ENCODE measurements at places on chromosomes 1 and 21.

GRCh38 chr21:43859747-43860214 is 5.2 kb upstream of the AGPAT3 start:
- DNase-seq = no peak

DNA sequence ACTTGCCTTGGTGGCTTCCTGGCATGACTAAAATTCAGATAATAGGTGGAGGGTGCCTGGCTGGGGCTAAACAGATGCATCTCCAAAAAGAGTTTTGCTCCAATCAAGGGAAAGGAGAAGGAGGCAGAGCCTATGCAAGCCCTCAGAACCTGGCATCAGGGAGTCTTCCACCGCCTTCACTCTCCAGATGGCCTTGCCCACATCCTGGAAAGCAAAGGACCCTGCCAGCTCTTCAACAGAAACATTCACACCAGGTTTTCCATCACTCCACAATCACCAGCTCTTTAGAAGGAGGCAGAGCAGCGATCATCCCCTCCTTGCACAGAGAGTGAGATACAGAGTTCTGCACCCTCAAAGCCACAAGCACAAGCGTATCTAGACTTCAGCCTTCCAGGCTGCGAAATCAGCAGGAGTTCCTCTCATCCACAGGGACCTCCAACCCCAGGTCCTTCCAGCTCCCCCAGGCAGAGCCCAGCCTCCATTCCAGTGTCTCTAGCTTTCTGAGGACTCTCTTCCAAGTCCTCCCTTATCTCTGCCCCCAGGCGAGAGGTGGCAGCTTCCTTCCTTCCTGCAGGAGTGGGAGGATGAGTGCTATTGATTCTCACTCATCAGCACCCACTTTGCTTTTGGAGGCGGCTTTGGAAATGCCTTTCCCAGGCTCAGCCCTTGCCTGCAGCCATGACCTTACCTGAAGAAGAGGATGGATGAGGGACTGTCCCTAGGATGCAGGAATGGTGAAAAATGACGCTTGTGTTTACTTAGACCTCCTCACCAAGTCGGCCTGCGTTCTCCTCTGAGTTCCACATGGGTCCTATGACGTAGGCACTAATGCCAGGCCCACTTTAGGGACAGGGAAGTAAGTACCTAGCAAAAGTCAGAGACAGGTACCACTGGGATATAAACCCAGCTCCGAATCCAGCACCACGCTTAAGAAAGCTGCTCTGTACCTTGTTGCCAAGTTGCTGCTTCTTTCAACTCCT is 75.4 kb downstream of the RIPK4 start:
- no peak for DNase-seq

DNA sequence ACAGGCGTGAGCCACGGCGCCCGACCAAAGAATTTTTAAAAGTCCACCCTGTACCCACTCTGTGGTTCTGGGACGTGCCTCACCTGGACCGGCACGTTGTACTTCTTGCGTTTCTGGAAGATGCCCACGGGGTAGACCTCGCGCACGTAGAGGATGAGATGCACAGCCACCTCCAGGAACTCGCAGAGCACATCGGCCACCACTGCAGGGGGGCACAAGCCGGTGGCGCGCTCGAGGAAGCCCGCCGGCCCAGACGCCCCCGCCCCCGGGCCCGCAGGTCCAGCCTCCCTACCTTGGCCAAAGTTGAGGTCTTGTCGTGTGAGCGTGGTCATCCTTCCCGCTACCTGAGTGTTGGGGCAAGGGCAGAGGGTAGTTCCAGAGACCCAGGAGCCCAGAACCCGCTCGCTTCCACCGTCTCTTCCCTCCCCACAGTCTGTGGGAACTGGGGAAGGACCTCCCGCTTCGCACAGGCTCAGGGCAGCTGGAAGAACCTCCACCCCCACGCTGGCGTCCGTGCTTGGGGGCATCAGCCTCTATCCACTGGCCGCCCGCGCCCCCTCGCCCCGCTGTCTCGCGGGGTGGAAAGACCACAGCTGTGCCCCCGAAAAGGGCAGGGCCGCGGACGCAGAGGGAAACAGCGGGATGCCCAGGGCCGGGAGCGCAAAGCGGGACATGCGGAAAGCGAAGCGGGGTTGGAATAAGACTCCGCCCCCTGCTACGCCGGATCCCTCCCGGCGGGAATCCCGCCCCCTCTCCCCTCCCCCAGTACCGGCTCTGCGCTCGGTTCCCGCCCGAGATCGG is 478 bp downstream of the MAD2L2 start:
- no peak for DNase-seq

DNA sequence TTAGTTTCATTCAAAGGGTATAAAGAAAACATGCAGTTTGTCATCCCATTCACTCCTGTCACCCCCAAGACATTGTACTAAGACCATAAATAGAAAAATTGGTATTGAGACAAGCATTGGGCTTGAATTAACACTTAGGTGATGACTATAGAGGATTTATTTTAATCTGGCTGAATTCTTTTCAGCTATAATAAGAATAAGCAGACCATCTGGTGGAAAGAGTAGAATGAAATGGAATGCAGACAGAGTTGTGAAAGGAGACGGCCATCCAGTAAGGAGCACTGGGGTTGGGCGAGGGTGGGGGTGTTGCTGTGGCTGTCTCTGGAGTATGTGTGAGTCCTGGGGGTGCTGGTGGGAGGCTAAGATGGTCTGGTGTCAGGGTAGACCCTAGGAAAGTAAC is 125.0 kb upstream of the IVNS1ABP start:
- no peak for DNase-seq

DNA sequence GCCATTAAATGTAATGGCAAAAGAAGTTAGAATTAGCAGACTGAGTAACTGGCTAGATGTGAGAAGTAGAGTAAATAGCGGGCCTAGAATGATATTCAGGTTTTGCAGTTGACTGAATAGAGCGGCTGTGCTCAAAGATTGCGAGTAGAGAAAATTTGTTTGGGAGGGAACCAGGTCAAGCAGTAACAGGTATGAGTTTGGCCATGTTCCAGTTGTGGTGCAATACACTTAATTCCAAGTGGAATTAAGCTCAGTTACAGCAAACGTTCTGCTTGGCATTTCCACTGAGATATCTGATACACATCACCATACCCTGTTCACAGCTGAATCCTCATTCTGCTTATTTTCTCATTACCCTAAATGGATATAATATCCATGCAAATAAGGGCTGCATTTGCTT is 1382.9 kb downstream of the MRPL39 start:
- DNase-seq = no peak

DNA sequence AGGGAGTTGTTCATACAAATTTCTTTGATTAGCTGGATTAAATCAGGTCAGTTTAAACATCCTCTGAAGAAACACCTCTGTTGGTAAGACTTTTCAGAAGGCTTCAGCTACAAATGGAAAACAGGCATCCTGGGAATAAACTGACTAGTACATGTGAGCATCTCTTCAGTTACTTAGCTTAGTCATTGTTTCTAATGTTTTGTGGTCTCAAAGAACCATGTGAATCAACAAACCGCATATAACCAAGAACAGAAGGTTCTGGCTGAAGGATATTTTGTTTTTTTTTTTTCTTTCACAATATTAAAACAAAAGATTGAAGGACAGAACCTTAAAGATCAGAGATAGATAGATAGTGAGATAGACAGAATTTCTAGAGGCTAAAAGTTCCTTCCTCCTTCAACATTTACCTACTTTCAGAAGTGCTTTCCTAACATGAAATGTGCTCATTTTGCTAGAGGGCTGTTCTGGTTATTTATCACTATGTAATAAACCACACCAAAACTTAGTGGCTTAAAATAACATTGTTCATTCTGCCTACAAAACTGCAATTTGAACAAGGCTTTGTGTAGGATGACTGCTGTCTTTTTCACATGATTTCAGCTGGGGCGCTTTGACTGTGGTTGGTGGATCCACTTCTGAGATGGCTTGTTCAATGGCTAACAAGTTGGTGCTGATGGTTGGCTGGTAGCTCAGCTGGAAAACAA is 119.8 kb upstream of the PTGFR start:
- DNase-seq = no peak

DNA sequence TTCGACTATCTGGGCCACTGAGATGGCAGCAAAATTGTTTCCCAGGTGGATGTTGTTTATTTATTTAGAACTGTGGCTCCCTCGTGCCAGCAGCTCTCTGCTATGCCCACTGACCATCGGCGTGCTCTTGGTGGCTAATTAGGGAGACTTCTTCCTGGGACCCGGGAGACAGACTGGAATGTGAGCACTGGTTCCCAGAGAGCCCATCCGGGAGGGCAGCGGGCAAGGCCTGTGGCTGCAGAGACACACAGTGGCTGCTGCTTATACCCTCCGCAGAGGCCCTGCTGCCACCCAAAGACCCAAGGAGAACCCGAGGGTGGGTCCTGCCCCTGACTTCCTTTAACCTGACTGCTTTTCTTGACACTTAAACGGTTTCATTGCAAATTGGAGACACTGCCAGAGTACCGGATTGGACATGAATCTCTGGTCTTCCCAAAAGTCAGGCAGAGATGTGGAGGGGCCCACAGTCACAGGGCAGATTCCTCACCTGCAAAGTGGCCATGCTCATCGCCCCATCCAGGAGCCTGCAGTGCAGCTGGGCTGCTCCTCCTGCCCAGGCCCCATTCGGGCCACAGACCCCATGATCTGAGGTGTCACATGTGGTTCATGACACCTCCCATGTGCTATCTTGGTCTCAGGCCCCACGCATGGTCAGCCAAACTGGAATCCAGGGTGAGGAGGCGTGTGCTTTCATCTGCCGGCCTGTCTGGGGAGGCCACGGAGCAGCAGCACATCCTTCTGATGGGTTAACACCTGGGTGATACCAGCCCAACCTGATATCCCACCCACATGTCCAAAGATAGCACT is 5.7 kb upstream of the MATN1 start:
- DNase-seq = no peak

GRCh38 chr21:39141502-39141901 is 41.7 kb downstream of the PSMG1 start:
- DNase-seq = no peak

- DNase-seq = no peak
These were observed 17.3 kb upstream of the SERPINC1 start for GRCh38 chr1:173934440-173934839.

DNA sequence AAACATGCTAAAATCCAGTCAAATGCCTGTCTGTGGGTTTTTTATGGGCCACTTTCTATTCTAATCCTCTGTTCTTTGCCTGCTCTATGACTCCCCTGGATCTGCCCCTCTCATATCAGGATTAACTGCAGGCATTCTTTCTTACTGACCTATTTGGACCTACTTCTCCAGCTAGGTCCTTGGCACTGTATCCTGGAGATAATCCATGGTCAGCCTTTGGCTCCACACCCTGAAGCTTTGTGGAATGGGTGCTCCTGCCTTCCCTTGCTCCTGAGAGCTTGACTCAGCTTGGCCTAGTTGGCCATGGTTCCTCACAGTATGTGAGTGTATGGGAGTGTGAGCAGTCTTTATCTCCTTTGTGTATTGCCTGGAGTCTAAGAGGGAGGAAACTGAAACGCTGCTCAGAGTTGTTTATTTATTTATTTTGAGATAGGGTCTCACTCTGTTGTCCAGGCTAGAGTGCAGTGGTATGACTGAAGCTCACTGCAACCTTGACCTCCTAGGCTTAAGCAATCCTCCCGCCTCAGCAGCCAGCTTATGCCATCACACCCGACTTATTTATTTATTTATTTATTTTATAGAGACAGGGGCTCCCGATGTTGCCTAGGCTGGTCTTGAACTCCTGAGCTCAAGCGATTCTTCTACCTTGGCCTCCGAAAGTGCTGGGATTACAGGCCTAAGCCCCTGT is 28.7 kb upstream of the CDC14A start:
- DNase-seq = no peak

GRCh38 chr1:181714428-181714827 is 231.1 kb downstream of the CACNA1E start:
- no peak for DNase-seq

DNA sequence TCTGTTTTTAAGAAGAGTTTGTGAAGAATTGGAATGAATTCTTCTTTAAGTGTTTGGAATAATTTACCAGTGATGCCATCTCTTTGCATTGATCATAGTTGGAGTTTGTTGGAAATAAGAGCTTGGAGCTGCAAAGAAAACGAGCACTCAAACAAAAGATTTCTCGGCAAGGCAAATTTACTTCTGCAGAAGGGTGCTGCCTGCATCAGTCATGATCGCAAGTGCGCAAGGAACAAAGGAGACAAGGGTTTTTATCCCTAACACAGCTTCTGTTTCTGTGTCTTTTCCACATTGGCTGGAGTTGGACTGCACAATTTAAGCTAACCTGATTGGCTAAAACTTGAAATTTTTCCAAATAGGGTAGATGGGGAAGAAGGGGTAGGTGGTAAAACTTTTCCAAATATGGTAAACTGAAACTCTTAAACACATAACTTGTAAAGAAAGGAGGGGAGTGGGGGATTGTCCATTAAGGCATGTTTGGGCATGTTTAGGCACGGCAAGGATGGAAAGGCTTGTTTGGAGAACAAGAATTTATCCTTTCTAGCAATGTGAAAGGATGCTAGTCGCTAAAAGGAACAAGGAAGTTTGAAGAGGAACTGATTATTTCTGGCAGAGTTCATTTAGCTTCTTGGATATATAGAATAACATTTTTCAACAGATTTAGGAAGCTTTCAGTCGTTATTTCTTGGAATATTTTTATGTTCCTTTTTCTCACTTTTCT is 3.5 kb upstream of the AADACL4 start:
- no peak for DNase-seq

- no peak for DNase-seq
These were observed 135.0 kb upstream of the KCNE2 start for GRCh38 chr21:34228792-34229191.

DNA sequence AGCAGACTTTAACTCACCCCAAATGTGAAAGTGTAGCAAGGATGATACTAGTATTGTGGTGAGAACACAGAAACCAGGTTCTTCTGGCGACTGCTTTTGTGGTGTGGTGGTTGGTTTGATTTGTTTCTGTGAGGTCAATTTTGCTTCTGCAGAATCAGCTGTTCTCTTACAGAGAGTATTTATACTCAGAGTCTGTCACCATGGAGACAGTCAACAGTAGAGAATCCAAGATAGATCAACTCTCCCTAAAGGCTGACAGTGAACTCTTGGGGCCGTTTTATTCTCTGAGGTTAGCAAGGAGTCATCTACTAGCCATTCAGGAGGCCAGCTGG is at the start of gene CFAP107:
Gene CFAP107, plus strand, starts transcription at position 209 of the 332 bp plus-strand sequence. CDS start 231 bp downstream, outside the sequence.
- no peak for DNase-seq

- DNase-seq = no peak
These were observed 2.3 kb downstream of the UMODL1 start for GRCh38 chr21:42073145-42074099.

DNA sequence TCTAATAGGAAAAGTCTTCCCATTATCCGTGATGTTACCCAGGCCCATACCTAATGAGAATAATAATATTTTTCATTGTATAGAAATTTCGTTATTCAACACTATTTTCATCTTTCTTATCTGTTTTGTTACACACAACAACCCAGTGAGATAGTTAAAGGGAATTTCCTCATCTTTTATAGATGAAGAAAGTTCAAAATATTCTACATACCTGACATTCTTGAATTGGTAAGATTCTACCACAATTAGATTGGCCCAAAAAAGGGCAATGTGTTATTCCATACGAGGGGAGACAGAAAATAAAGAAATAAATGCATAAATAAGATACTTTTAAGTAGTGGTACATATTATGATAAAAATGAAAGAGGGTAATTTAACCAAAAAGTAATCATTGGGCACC is 405.5 kb upstream of the ADAMTS5 start:
- no peak for DNase-seq

DNA sequence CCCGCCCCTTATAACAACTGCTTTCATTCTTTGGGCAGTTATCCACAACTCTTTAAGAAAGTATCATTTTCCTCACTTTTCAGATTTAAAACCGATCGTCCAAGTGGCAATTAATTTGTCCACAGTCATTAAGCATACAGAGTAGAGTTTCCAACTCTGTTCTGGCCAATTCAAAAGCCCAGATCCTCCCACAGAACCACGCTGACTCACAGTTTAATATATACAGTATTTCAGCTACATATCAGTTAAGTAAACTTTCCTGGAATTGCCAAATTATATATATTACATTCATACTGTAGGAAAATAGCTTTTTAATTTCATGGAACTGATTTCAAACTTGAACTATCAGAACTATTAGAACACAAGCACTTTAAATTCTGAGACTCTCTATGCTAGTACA is 163.8 kb upstream of the ESRRG start:
- DNase-seq = no peak
